ENCODE measurements at places on chromosomes 3 and 15.

GRCh38 chr15:37134699-37135131 lies 34.4 kb upstream of the MEIS2 start:
- DNase-seq = no peak

GRCh38 chr3:189689625-189690024 lies 58.4 kb downstream of the TP63 start:
- DNase-seq = no peak

- DNase-seq = peak; percentile 74
These were observed 8.5 kb upstream of the FGD5 start for GRCh38 chr3:14810070-14810791.

GRCh38 chr3:65979731-65980130 lies 59.0 kb downstream of the MAGI1 start:
- DNase-seq = no peak

- DNase-seq = no peak
These were observed 99.5 kb downstream of the ZNF621 start for GRCh38 chr3:40624189-40624769.

DNA sequence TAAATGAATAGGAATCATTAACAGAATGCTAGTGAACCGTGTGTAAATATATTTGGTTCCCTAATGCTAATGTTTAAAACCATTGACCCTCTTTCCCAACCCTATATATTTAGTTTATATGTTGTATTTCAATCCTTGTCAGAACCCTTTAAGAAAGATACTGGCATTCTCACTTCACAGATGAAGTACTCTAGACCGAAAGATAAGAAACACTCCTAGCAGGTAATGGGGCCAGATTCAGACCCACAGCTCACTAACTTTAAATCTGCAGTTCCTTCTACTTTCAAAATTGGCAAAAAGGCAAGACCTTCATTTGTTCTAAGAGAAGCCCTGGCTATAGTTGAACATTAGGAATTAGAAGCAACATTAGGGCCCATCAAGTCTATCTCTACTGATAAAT lies 42.3 kb upstream of the TM4SF4 start:
- no peak for DNase-seq

DNA sequence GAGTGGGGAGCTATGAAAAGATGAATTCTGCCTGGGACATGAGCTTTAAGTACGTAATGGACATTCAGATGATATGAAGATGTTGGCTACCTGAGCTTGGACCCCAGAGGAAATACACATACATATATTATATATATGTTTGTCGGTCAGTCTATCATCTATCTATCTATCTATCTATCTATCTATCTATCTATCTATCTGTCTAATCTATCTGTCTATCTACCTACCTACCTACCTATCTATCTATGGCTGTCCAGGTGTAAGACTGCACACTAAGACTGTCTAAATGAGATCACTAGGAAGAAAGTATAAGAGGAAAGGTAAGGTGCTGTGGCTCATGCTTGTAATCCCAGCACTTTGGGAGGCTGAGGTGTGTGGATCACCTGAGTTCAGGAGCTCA lies 18.2 kb upstream of the CELF6 start:
- DNase-seq = no peak

DNA sequence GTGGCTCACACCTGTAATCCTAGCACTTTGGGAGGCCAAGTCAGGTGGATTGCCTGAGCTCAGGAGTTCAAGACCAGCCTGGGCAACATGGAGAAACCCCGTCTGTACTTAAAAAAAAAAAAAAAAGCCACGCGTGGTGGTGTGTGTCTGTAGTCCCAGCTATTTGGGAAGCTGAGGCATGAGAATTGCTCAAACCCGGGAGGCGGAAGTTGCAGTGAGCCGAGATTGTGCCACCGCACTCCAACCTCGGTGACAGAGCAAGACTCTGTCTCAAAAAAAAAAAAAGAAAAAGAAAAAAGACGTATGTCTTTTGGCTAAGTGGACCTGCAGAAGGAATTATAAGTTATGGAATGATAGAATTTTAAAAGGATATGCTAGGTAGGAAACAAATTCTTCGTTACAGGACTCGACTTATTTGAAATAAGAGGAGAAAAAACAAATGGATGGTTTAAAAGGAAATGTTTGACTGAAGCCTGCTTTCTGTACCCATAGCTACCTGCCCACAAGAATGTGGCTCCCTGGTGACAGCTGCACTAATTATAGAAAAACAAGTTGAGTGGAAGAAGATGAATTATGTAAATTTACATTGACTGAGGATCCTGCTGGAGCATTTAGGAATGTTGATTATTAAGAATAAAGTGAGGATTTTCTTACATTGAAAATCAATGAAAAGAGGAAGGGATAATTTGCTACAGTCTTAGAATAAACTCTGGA lies 36.0 kb upstream of the SKIL start:
- no peak for DNase-seq

- no peak for DNase-seq
These were observed 106.6 kb downstream of the PIK3R4 start for GRCh38 chr3:130640027-130640426.

DNA sequence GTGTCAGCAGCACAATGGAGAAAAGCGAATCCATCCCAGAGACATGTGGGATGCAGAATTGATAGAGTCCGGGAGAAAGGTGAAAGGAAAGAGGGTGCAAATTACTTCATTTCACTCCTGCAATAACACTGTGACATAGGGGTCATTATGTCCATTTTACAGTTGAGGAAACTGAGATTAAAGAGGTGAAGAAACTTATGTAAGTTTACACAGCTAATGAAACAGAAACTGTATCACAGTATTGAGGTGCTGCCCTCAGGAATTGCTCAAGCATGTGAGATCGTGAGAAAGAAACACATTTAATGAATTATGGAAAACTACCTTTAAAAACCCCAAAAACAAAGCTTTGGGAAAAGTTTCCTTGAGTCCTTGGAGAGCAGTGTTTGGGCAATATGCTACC lies 103.6 kb upstream of the PFN2 start:
- DNase-seq = no peak

- no peak for DNase-seq
These were observed 207.1 kb downstream of the UACA start for GRCh38 chr15:70556151-70556741.

GRCh38 chr15:85457392-85457968 lies 77.1 kb downstream of the AKAP13 start:
- no peak for DNase-seq

GRCh38 chr3:66336333-66336766 lies 115.5 kb downstream of the SLC25A26 start:
- no peak for DNase-seq

DNA sequence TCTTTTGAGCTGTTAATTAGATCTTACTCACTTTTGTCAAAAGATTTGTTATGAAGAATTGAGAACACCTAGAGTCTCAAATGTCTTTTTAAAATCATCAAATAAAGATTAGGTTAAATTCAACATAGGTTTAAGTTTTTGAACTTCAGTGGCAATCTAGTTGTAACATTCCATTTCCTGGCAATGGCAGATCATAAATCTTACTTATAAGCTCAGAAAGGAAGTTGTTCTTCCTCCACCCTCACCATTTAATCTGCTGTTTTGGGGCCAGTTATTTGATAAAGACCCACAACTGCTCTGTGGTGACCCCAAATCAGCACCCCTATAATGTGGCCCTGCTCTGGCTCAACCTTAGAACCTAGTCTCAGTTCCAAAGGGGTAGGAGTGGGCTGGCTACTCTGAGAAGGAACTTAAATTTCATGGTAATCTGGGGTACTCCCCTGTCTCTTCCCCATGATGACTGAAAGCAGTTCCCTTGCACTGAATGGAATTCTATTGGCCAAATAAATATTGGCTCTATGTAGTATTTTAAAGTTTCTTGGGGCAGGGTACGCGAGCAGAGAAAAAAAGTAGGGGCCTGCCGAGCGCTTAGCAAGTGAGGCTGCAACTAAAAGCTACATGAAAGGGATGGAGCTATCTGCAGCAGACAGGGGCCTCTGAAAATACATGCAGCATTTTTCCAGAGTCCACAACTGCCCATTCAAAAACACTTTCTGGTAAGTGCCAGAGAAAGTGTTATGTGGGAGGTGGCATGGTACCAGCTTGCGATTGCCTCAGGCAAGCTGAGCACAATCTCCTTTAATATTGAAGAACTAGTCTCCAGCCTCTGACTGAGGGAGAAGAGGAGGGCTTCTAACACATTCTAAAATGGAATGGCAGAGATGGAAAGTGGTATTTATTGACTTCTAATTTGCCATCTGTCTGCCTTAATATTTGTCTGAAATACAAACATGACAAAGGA lies 103.6 kb upstream of the RASGRP1 start:
- DNase-seq = no peak

GRCh38 chr3:45488591-45488990 lies 100.2 kb downstream of the LARS2 start:
- no peak for DNase-seq

DNA sequence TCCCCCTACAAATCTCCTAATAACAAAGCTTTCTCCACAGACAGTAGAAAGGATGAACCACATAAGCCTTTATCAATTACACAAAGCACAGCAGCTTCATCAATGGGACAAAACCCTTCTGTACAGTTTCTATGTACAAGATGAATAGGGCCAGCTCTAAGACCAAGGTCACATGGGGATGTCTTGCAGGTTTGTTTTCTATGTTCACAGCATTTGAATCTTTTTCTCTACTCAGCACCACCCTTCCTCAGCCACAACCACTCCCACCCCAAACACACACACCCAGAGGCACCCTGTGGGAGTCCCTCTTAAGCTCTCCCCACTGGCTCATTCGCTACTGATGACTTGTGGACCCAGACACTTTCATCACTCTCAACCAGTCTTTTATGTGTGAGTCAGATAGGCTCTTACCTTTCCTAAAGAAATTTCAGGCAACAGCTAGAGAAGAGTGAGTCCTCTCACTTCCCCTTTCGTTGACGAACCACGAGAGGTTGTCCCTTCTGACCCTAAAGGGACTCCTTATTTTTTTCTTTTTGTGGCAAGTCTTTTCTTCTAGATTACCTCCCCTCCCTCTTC lies 57.9 kb downstream of the ARHGAP31 start:
- no peak for DNase-seq

DNA sequence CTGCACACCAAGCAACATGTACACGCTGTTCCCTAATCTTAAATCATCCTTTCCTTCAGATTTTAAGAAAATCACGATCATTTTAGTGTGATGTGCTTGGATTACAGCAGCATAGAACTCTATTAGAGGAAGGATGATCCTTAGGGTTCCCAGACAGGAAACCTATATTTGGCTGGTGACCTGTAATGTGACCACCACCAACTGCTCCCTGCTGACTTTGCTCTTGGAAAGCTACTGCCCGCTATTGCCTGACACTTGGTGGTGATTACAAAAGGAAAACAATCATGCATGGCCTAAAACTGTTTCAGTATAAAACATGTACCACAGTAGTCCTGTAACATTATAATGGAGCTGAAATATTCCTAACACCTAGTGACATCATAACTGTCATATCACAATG lies 27.2 kb upstream of the LMOD3 start:
- DNase-seq = no peak

GRCh38 chr15:71115567-71116351 lies 488 bp downstream of the THSD4 start:
- DNase-seq = no peak

DNA sequence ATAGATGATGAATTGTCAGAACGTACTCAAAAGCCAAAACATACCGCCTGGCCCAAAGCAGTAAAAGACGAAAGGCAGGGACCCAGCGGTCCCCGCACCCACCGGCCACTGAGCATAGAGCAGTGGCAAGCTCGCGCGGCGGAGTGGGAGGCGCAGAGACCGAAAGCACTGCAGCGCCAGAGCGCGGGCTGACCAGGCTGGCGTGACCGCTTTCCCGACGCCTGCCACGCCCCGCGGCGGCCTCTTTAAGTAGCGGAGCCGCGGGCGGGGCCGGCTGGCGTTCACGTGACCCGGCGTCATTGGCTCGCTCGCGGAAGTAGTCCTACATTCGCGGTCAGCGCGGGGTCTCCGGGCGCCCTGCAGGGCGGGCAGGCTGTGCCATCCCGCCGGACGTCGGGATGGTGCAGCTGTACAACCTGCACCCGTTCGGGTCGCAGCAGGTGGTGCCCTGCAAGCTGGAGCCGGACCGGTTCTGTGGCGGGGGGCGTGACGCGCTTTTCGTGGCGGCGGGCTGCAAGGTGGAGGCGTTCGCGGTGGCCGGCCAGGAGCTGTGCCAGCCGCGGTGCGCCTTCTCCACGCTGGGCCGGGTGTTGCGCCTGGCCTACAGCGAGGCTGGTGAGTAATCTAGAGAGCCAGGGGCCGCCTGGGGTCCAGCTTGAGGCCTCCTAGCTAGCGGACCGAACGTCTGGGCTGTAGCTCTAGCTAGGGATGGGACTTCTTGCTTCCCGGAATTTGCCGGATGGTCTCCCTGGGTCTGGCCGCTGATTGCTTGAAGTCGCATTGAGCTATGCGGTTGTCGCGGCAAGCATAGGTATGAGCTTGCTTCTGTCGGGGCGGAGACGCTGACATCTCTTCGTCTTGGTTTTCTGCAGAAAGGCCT lies at the start of gene HPS3:
Gene HPS3, plus strand, starts transcription at position 313 of the 880 bp plus-strand sequence. Its CDS starts 86 bp downstream, at position 399.
- peak; percentile 92 for DNase-seq

GRCh38 chr3:72100601-72101187 lies 315.7 kb upstream of the PROK2 start:
- peak; percentile 83 for DNase-seq

GRCh38 chr3:188315553-188315952 lies 161.6 kb downstream of the LPP start:
- no peak for DNase-seq

- no peak for DNase-seq
These were observed 48.9 kb downstream of the NIPA2 start for GRCh38 chr15:22887157-22887951.

DNA sequence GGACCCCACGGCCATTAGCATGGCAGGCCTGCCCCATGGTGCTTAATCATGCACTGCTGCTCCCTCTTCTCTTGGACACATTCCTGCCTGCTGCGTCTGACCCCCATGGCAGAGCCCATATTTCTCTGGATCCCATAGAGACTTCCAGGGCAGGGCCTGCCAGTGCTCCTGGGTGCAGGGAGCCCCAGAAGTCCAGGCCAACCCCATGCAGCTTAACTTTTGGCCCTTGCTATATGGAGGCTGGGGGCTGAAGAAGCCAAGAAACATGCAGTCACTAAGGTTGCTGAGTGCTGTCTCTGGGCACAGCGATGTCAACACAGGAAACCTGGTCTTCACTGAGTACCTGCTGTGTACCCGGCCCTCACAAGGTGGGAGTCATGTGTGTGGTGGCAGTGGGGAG lies 11.3 kb upstream of the PRKCD start:
- no peak for DNase-seq

GRCh38 chr15:83102346-83102745 lies 5.1 kb upstream of the TM6SF1 start:
- no peak for DNase-seq

GRCh38 chr3:97990624-97991292 lies 18.5 kb upstream of the RIOX2 start:
- no peak for DNase-seq

- no peak for DNase-seq
These were observed 25.5 kb upstream of the POLR2M start for GRCh38 chr15:57681011-57681410.

GRCh38 chr15:78603467-78603866 lies 17.3 kb downstream of the CHRNA3 start:
- DNase-seq = no peak

All from frontal cortex (tissue), 4 donors.